Testis (tissue), 5 donors: ENCODE measurements at places on chromosomes 1 and 21.
A peak's percentile ranks its signal among the peaks of the same experiment; 100 is the strongest.

DNA sequence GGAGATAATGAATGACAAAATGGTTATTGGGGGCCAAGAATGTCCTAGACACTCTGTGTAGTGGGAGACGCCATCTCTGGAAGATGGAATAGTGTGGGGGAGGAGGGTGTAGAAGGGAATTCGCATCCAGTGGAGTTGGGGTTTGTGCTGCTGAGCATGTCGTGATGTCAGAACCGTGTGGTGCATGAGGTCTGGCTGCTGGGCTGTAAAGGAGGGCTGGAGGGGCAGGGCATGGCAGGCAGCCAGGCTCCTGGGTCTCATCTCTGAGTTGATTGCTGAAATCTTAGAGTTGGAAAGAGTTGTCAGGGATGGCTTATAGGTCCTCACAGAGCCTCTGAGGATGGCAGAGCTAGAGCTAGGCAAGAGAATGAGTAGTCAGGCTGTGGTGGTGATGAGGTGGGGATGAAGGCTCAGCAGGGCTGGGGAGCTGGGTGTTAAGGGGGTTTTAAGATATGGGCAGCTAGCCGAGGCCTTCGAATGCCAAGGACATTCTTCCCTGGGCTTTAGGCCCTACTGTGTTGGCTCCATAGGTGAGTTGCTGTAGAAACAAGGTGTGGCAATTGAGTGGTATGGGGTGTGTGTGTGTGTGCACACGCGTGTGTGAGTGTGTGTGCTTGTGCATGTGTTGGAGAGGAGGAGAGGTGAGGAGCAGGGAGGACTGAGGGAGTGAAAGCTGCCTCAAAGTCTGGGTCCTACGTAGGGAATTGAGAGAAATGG is 1.9 kb downstream of the PPFIA4 start:
- peak; percentile 12 for DNase-seq

DNA sequence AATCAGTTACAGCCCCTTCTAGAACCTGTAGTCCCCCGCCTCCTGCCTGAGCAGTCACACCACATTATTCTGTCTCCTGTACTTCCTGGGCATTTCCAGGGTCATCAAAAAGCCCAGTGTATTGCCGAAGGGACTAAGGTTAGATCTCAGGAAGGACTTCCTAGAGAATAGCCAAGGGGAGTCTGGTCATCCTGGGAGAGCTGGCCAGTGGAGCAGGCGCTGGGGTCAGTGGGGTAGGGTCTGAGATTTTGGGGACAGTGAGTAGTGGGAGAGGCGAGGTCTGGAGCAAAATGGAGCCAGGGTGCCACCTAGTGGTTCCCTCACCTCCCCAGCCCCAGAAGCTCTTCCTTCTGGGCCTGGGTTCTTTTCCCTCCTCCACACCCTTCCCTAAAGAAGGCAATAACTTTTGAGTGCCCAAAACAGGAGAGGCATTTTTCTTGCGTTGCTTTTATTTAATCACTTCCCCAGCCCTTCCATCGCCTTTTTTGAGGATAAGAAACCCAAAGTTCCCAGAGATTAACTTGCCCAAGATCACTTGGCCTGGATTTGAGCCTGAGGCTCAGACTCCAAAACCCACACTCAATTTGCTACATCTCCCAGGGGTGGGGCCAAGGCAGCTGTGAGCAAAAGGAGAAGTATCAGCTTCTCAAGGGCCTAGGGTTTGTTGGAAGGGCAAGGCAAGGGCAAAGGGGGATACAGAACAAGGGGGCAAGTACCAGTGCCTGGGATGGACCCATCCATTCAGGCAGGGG is 7.3 kb upstream of the PMVK start:
- DNase-seq: peak; percentile 52

GRCh38 chr1:221709854-221710253 is 32.0 kb downstream of the DUSP10 start:
- DNase-seq: no peak

DNA sequence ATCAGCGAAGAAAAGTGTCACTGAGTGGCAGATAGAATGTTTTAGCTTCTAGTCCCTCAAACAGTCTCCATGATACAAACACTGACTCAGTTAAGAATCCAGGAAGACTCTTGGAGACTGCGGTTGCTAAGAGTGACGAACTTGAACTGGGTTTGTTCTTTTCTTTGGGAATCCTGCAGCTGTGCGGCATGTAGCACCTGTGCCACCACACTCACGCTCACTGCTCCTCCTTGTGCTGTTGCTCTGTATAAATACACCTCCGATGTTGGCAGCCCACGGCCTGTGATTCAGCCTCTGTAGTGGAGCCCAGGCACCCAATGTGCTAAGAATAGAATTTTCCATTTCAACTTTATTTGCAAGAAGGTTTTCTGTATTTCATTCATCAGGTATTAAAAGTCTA is 5.5 kb upstream of the PPIE start:
- DNase-seq: no peak

DNA sequence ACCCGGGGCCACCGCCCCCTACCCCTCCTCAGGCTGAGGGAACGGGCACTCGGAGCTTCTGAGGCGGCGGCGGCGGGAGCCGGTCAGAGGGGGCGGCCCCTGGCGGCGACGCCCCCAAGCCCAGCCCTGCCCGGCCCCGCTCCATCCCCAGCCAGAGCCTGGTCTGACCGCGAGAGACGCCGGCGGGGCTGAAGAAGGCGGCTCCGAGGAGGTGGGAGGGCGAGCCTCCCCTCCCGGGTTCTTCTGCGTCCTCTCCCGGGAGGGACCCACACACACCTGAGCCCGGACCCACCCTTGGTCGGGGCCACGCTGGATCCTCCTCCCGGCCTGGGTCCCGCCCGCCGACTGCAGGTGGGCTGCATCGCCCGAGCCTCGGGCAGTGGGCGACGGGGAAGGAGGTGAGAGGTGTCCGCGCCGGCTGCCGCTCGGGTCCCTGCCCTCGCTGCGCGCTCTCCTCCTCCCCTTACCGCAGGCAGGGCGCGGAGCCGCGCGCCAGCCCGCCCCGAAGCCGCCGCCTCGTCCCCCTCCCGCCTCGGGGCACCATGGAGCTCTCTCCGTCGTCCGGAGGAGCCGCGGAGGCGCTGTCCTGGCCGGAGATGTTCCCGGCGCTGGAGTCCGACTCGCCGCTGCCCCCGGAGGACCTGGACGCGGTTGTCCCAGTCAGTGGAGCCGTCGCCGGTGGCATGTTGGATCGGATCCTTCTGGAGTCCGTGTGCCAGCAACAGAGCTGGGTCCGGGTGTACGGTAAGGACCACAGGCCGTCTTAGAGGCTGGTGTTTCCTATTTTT is at the start of gene RASAL2:
RASAL2 (plus strand) TSS at position 154 of the 788 bp plus-strand sequence; CDS start at position 543, 389 bp downstream.
- peak; percentile 66 for DNase-seq
